ENCODE measurements at places on chromosomes 1 and 21.
A peak's percentile ranks its signal among the peaks of the same experiment; 100 is the strongest.

DNA sequence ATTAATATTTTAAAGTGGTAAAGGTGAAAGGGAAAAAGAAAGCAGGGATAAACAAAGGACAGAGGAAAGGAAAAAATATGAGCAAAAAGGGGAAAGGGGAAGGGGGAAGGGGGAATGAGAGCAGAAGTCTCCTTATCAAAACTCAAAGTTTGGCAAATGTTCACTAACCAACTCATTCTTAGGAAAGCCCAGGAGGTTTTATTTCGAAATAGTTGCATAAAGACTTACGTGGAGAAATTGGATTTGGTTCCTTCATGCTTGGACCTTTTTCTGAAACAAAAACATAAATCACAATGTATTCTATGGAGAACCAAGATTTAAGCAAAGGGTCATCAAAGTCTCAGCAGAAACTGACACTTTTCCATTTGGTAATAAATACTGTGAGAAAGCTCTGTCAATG lies 188.1 kb downstream of the TGFBR3 start:
- no peak for DNase-seq

- no peak for DNase-seq
Measured at GRCh38 chr1:119702384-119702783, 9.3 kb upstream of the PHGDH start.

DNA sequence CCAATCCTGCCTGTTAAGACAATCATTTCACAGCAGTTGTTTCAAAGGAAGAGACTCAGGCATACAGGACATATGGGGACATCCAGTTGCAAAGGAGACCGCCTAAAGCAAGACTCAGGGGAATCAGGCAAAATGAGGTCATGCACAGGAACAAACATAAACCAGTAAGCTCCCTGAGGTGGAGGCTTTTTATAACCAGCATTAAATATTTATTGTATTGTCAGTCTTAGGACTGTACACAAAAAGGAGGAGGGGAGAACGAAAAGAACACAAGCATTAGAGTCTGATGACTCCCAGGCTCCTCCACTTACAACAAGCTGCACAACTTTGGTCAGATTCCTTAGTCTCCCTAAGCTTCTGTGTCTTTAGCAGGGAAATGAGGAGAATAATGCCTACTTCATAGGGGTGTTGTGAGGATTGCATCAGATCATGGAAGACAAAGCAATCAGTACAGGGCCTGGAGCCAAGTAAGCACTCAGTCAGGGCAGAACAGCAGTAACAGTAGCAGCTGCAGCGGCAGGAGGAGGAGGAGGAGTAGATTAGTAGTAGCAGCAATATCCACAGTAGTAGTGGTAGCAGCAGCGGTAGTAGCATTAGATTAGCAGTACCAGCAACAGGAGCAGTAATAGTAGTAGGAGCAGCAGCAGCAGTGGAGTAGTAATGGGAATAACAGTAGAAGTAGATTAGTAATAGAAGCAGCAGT lies 54.2 kb upstream of the SPATA6 start:
- DNase-seq: no peak

DNA sequence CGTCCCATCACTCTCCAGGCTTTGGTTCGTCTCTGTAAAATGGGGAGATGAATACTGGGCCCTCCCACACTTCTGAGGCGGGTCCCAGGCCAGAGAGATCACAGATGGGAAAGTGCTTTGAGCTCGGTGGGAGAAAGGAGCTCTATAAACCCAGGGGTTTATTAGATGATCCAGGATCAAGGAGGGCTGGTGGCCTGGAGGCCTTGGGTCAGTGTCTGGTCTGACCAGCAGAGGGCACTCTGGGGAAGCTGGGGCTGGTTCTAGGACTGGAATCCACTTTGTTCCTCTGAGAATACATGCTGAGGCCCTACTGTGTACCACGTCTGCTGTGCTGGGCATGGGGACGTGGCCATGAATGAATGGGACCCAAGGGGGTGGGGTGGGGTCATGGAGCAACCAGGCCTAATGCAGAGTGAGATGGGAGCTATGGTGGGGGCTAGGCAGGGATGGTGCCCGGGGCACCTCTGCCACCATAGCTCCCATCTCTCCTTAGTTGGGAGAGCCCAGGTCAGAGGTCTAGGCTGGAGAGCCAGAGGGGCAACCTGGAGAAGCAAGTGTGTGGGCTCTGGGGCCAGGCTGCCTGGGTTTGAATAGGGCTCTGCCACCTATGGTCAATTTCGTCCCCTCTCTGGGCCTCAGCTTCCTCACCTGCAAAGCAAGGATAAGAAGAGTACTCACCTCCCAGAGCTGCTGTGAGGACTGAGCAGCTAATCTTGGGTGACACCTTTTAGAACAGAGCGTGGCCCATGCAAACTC lies 9.0 kb upstream of the FAM131C start:
- DNase-seq: peak; percentile 30

DNA sequence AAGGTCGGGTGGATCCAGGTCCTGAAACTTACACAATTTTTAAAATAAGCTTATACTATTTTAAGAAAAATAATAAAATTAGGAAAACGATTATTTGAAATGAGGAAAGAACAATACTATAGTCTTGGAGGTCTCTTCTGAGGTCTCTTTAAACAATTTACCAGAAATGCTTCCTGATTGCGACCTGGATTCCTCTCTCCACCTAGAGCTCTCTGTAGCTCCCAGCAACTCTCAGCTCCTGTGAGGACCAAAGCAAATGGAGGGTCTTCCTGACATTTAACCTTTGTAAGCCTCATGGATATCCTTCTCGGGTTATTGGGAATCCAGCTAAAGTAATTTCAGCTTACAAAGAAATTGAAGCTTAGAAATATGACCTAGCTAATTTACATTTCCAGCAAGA lies 886 bp downstream of the BTBD8 start:
- no peak for DNase-seq

GRCh38 chr1:67536957-67537666 lies 106.9 kb upstream of the SERBP1 start:
- no peak for DNase-seq

DNA sequence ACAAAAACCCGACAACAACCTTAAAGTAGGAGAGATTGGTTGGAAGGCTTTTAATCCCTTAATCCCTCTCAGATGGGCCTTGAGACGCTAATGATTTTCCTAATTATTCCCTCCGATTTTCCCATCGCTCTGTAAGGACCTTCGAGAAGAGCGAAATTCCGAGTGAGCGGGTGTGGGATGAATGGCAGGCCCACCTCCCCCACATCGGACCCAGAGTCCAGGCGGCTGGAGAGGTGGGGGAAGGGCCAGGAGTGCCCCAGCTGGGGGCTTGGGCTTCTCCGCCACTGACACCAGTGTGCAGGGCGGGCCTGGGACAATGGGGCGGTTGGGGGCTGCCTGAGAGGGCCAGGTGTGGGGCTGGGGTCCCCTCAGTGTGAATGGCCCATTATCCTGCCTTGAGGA lies 23.4 kb downstream of the RHBG start:
- DNase-seq: no peak

DNA sequence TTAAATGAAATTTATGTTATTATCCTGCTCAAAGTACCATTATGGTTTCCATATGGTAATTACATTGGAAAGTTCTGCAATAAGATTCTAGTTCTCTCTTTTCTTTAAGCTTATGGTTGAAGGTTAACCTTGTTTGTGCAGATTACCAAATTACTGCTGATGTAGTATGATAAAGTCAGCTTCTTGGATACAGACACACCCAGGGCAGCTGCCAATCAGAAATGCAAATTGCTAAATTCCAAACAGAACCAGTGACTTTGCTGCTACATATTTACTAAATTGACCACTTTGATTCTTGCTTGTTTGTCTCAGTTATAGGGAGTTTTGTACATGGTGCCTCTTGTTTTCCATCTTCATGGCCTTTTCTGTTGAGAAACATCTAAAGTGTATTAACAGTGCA lies 26.5 kb downstream of the GNAT2 start:
- no peak for DNase-seq

GRCh38 chr1:25651036-25651640 lies 34.5 kb downstream of the MAN1C1 start:
- DNase-seq: no peak

GRCh38 chr1:82225421-82226185 lies 424.9 kb downstream of the ADGRL2 start:
- no peak for DNase-seq

DNA sequence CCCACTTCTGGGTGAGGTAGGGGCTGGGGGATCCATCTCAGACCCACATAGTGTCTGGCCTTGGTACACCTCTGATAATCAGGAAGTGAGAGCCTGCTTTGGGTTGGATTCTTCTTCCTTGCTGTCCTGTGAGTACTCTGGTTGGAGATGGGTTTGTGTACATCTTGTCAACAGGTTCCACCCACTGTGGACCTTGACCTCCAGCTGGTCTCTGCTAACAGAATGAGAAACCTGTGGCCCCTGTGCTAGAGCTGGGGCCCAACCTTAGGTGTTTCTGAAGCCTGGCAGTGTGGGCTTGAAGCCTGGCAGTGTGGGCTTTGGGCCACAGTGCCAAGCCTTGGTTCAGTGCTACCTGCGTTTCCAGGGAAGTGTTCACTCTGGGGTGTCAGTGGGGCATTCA lies 2.6 kb downstream of the ZBTB48 start:
- DNase-seq: no peak

- no peak for DNase-seq
Measured at GRCh38 chr21:46057111-46057709, 40.7 kb upstream of the COL6A2 start.

DNA sequence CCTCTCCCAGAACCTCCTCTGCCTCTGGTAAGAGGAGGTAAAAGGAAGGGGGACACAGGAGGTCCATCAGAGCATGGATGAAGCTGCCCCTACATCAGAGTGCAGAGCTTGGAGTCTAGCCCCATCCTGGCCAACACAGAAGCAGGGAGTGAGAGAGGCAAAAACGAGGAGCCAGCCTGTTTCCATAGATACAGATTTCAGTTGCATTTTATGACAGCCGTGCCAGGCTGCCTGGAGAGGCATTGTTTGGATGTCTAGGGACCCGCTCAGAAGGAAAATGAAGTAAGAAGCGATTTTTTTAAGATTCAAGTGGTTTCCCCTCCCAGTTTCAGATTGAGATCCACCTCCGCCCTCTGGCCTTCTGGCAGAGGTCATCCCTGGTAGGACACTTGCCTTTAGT lies 11.5 kb upstream of the GJA8 start:
- no peak for DNase-seq

DNA sequence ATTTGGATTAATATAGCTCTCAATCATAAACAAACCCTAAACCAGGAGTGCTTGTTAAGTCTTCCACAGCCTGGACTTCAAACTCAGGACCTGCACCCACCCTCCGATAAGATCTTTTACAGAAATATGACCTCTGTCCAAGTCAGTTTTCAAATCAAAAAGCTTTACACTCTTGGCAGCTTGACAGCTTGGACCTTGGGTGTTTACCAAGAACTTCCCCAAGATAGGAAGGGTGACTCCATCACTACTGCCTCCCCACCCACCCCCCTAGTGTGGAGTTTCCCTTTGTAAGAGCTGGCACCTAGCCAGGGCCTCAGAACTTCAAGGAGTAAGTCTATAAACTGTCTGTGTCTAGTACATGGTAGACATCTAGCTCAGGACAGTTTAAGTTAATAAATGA lies 9.6 kb downstream of the BCAR3 start:
- DNase-seq: no peak

GRCh38 chr1:215277532-215277931 lies 195.0 kb downstream of the KCNK2 start:
- DNase-seq: no peak

- peak; percentile 19 for DNase-seq
Measured at GRCh38 chr1:110339407-110340206, 430 bp downstream of the RBM15 start.

- DNase-seq: no peak
Measured at GRCh38 chr21:45509566-45510465, 32.4 kb downstream of the SLC19A1 start.

GRCh38 chr1:167344615-167345385 lies 124.1 kb downstream of the POU2F1 start:
- DNase-seq: no peak

DNA sequence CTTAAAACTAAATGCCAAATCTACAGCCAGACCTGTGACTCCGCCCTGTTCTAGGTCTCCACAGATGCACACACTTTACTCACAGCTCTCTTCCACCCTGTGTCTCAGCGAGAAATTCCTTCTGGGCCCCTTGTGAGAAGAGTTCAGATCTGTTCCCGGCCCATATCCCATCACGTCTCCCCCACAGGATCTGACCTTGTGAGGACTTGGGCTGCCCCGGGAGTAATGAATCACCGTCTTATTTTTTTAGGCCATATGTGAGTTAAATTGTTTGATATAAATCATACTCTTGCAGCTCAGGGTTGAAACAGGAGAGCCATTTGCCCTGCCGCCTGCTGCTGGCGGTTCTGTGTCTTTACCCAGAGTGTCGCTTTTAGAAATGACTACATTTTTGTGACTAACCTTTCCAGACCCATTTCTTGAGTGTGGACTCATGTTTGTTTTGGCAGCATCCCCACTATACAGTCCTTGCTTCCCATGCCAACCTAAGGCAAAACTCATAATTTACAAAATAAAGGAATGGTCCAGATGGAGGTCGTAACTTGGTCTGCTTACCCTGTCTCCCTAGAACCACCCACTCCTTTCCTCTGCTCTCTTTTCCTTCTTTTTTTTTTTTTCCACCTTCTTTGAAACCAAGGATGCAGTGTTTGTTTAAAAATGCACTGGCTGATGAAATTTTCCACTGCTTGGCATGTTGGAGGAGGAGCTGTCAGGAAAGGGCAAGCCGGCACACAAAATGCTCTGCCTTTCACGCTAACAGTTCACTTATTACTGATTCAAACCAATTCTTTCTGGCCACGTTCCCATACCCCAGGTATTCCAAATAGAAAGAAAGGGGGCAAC lies 98.0 kb upstream of the C1orf105 start:
- DNase-seq: no peak

DNA sequence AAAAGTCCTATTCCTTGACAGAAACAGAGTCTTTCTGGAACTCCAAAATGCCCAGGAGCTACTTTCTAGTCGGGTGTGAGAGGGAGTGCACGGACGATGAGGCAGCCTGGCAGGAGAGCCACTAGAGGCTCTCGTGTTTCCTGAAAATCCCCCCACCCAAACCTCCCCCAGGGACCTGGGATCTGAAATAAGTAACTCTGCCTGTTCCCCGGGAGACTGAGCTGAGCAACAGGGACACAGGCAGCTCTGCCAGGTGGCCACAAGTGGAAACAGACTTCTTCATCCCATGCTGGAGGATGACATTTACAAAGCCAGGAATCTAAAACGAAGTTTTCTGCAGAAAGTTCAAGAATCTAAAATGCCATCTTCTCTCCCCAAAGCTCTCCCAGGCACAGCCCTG lies 77.1 kb downstream of the ITPKB start:
- no peak for DNase-seq

GRCh38 chr1:67687649-67688048 lies 2.6 kb downstream of the GADD45A start:
- DNase-seq: no peak

All from stimulated activated CD8-positive, alpha-beta memory T cell treated with anti-CD3 and anti-CD28 coated beads, Interleukin-7, amount 100 ng/mL, for 24 hours (primary cell).